HL-60 (cell line): ENCODE measurements at places on chromosomes 6 and 20.

DNA sequence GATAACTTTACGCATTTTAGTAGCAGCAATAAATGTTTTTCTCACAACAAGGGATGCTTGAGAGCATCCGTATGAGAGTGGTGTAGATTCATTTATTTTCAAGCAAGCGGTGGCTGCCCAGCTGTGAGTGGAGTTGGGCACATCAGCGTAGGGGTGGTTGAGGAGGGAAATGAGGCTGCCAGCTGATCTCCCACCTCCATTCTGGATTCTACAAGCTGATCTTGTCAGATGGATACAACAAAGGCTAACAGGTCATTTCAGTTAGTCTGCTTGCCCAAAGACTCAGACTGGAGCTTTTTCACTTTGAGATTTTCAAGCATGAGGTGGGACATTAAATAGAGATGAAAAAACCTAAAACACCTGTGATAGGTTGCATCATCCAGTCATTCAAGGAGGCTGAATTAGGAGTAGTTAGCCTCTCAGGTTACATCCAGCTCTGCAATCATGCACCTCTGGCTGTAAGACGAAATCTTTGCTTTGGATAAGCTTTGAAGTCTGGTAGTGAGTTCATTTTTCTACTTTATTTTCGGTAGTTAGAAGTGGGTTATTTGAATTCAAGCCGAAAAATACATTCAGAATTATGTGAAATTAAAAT lies 1.9 kb upstream of the BACH2 start:
- DNase-seq, result no peak

GRCh38 chr20:8780915-8781314 lies 288.0 kb upstream of the PLCB4 start:
- no peak for DNase-seq

- no peak for DNase-seq
These were observed 45.0 kb downstream of the QKI start for GRCh38 chr6:163459536-163459935.

GRCh38 chr20:50548396-50548795 lies 38.2 kb downstream of the PTPN1 start:
- no peak for DNase-seq

GRCh38 chr6:119052292-119052889 lies 26.1 kb downstream of the FAM184A start:
- DNase-seq, result no peak

DNA sequence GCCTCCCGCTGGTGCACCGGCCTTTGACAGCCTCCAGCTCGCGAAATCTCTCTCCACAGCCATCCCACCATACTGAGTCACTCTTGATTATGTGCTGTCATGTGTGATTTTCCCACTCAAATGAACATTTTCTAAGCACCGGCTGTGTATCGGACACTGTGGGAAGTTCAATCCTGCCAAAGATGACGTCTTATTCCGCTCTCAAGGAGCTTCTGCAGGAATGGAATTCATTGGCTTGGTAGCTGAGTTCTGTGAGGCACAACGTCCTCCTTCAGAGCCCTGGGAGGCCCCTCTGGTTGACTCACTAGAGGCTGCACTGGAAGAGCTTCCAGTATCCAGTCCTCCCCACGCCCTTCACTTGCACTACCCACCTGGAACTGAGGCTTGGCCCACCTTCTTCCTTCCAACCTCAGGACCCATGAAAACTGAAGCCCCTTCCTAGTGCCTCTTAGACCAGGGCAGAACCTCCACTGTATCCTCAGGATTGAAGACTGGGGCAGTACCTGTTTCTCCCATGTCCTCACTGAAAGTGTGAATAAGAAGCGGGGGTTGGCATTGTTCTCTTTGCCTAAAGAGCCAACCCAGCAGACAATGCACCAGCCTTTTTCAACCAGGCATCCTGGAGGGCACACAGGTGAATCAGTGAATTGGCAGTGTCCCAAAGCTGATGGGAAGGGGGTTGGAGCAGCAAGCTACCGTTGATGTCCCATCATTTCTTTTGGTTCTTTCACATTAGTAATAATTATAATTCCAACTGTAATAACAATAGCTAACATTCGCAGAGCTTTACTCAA lies 1.7 kb downstream of the UNC5CL start:
- DNase-seq, result no peak

GRCh38 chr6:75906871-75907270 lies 157.8 kb downstream of the MYO6 start:
- no peak for DNase-seq

GRCh38 chr6:36735110-36736071 lies 37.8 kb downstream of the RAB44 start:
- DNase-seq, result peak; percentile 38

DNA sequence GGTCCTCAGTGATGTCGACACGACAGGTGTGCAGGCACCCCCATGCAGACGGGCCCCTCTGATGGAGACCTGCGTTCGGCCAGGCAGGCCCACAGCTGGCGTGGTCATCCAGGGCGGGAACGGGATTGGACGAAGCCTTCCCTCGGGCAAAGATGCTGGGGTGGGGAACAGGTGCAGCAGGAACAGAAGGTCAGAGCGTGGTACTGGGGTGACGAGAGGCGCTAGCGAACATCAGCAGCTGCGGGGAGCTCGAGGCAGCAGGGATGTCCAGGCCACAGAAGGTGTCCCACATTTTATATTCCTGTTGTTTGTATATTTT lies 96.2 kb downstream of the SLC22A23 start:
- no peak for DNase-seq

- no peak for DNase-seq
These were observed 473.5 kb upstream of the SPTLC3 start for GRCh38 chr20:12535316-12535715.
